ENCODE measurements at places on chromosomes 11 and 22.
A peak's percentile ranks its signal among the peaks of the same experiment; 100 is the strongest.

GRCh38 chr11:15073361-15074205 lies at the start of gene CALCB:
TSS of gene CALCB (plus strand) at chr11:15073593. CDS start at chr11:15074719, 1,126 bp downstream.
- no peak for DNase-seq

DNA sequence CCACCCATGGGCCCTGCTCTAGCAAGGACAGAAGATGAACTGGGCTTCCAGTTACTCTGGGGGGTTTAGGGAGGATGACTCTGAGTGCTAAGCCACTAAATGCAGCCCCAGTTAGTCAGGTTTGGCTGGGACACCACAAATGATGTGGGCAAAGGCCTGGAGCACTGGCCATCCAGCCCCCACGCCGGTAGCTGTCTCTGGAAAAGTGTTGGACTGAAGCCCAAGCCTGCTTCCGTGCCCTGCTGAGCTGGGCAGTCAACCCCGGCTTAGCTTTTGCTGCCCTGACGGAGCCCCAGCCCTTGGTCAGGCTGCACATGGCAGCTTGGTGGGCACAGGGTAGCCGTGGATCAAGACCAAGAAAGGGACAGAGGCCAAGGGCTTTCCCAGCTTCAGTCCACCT lies 5.7 kb upstream of the GSTP1 start:
- DNase-seq: no peak

- peak; percentile 39 for DNase-seq
Observed at GRCh38 chr11:65791719-65792213, 4.9 kb downstream of the OVOL1 start.

DNA sequence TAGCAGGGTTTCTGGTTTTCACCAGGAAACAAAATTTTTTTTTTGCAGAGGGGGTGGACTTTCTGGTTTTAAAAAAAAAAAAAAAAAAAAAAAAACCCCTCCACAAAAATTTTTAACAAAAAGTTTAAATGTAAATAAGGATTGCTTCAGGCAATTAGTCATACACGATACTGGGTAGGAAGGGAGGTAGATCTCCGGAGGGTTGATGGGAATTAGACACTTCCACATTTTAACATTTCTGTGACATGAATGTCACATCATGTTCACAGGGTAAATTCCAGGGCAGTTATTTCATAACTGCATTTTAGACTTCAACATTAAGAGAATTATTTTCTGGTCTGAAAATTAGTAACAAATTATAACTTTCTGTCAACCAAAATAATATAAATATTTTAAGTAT lies 15.9 kb downstream of the NUP98 start:
- DNase-seq: no peak

GRCh38 chr22:39488563-39489083 lies 13.5 kb upstream of the MIEF1 start:
- DNase-seq: no peak

DNA sequence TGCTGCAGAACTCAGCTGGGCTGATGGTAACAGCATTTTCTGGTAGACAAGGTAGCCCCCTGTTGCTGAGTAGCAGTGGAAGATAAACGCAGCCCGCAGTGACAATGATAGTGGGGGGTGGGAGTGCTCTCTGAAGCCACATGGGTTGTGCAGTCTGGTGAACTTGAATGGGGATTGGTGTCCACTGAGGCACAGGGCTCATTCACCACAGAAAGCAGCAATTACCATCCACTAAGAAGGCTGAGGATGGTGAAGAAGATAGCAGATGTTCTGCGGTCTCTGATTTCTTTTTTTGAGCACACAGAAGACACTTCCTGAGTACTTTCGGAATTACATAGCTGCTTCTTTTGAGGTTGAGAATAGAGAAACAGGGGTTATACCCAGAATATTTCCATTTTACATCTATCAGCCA lies 150.3 kb downstream of the LRRC4C start:
- DNase-seq: no peak

Measured in stimulated activated naive CD4-positive, alpha-beta T cell treated with Interleukin-2 at 50 U/mL for 16 hours (primary cell).